ENCODE measurements at places on chromosomes 1 and 21.

- DNase-seq = no peak
These were observed 27.3 kb upstream of the A3GALT2 start for GRCh38 chr1:33348194-33348593.

DNA sequence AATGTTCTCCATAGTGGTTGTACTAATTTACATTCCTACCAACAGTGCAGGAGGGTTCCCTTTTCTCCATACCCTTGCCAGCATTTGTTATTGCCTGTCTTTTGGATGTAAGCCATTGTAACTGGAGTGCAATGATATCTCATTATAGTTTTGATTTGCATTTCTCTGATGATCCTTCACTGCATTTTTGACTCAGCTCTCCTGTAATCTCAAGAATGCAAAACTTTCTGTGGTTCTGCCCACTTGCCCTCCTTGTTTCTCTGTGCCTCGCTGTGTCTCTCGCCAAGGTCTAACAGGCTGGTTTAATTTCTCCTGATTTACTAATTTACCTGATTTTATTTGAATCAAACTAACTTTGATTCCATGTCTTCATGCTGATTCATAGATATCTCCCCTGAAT is 407.9 kb downstream of the ZP4 start:
- no peak for DNase-seq

GRCh38 chr1:41758500-41758899 is 160.2 kb downstream of the HIVEP3 start:
- no peak for DNase-seq

DNA sequence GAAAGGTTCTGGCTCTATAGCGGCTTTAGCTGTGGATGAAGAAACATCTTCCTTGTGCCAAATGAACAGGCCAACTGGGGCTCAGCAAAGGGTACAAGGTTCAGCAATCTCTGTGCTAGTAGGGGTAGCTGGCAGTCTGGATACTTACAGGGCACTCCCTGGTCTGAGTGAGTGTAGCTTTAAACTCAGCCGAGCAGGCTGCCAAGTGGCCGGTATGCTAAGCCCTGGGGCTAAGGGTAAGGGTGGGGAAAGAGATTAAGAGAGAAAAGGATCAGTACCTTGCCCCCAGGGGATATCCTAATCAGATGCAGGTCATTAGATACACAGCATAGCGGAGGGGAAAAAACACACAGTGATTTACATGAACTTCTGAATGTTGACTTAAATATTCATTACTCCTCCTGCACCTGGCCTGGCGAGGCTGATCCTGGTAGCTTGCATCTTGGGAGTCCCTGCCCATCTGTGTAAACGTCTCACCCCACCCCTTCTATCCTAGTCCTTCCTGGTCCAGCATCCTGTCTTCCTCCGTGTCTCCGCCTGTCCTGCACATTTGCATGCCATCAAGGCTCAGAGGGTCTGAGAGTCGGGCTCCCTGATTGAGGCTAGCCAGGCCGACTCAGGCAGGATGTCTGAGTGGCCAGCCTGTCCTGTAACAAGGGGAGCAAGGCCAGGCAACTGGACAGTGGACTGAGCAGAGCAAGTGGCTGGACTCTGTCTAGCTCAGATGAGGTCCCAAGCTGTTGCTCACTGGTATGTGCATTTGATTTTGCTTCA is 39.5 kb upstream of the CNTN2 start:
- DNase-seq = no peak

DNA sequence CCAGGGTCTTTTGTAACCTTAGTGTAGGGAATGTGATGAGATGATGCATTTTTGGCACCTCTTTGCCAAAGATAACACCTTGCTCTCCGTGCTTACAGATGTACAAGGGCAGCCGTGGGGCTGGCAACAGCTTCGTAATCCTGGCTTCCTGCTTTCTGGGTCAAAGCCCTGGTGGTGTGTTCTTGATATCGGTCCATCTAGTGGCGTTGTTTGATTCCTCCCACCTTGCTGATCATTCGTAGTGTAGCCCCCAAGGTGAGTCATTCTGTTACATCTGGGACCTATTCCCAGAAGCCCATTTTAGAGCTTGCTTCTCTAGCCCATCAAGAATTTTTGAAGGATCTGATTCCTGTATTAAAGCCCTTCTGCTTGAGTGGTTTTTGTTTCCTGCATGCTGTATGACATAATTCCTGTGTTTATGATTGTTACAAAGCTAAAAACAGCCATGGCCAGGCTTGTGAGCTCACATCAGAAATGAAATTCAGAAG is 7.0 kb upstream of the CCT8 start:
- no peak for DNase-seq

DNA sequence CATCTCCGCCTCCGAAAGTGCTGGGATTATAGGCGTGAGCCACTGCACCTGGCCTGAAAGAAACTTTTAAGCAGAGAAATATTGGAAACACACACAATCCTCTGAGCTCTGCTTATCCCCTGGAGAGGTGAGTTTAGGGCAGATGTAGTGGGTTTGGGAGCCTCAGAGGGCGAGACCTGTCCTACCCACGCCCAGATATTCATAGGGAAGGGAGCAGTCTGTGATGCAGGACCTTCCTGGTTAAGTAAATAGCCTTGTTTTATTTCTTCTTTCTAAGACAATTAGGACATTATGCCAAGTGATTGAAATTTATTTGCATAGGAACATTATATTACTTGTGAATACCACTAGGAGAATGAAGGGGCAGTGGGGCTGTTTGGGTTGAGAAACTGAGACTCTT is 18.0 kb upstream of the SLC45A1 start:
- no peak for DNase-seq

DNA sequence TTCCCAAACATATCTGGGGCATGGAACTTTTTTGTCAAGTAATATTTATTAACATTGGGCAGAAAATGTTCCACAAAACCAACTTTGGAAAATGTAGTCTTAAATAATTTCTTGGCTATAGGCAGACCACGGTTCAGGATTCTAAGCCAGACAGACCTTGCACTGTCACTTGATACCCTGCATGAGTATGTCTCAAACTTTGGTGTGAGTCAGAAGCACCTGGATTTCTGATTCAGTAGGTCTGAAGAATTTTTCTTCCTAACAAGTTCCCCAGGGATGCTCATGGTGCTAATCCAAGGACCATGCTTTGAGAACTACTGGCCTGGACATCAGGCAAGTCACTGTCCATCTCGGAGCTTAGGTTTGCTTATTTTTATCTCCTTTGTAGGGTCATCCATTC is 562.0 kb downstream of the PLPP3 start:
- peak; percentile 64 for DNase-seq

Data from kidney epithelial cell (primary cell).